ENCODE measurements at places on chromosomes 4 and X.

- no peak for DNase-seq
Measured at GRCh38 chrX:152915541-152916241, 17.8 kb downstream of the ZNF185 start.

DNA sequence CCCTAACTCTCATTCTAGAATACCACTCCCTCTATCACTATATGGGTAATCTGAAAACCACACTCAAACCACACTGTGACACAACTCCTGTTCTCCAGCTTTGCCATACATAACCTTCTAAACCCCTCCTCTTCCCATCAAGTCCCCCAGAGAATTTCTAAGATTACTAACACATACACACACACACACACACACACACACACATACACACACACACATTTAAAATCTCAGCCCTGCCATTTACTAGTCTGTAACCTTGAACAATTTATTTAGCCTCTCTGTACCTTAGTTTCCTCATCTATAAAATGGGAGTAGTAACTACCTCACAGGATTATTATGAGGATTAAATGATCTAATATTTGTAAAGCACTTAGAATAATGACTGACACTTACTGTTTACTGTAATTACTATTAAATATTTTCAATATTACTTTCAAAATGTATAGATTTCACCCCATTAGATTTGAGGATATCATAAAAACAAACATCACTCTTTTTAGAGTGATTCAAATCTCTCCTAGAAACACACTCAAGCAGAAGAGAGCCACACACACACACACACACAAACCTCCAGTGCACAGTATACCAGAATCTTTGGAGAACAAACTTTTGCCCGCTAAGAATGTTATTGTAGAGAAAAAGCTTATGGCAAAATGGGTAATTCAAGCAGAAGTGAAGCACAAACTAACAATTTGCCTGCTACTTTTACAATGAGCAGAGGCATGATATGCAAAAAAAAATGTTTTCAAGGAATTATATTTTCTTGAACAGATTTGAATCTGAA, 3.8 kb downstream of the ANKRD50 start:
- DNase-seq: no peak

- no peak for DNase-seq
Measured at GRCh38 chr4:94634271-94634670, 123.5 kb upstream of the BMPR1B start.

DNA sequence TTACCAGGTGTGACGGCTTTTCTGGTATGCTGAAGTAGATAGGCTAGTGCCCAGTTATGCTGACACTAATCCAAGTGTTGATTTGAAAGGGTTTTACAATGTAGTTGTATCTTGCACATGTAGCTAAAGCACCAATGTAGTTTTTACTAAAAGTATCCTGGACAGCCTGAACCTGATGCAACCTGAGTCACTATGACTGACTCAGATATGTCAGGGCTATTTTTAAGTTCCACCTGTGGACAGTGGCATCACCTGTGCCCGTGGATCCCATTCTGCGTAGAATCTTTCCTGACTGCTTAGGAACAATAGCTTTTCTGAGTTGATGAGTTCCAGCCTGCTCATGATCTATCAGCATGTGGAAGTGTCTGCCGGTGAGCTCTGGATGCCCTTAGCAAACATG, 58.1 kb downstream of the CCNG2 start:
- no peak for DNase-seq

DNA sequence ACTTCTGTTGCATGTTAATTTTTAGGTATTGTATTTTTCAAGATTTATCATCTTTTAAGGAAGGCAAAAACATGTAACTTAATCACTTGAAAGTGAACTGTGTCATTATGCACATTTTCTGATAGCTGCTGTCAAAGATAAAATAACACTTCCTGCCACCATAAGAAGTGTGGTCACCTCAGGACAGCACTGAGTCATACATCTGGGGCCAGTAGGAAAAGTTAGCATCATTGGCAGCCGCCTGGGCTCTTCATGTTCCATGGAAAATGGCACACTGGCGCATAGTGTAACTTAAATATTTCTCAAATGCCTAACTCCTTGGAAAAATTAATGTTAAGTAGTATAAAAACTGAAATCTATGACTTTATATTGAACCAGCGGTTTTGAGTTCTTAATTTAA, 24.2 kb downstream of the CNKSR2 start:
- DNase-seq: no peak

DNA sequence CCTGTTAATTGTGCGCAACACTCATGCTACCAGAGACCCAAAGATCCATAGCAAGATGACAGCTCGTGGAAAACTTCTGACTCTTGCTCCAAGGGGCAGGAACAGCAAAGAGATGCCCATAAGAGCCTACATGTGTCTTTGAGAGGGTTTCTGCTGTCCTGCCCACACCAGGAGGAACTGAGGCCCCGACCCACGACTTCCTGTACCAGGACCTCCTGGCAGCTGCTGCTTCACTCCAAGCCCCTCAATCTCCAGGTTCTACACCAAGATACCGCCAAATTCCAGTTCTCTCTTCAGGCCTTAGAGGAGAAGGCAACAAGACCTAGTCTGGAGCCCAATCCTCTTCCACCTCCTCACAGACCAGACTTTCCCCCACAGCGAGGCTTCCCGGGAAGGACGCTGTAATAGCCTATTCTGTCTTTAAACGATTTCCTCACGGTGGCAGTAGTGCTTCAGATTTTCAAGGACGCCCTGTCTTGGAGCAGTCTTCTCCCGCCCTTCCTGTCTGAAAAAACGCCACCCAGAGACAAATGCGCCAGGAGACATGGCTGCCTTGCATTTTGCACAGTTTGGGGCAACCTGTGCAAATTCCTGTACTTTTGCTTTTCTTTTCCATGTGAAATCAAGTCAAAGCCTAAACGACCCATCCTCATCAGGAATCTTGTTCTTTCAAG, 230.2 kb upstream of the STK26 start:
- peak; percentile 87 for DNase-seq

- DNase-seq: peak; percentile 83
Measured at GRCh38 chr4:2934077-2934812, 29.0 kb downstream of the NOP14 start.

- DNase-seq: no peak
Measured at GRCh38 chr4:113603911-113604310, 157.6 kb downstream of the CAMK2D start.

- DNase-seq: no peak
Measured at GRCh38 chr4:7425124-7425523, 9.6 kb downstream of the PSAPL1 start.

DNA sequence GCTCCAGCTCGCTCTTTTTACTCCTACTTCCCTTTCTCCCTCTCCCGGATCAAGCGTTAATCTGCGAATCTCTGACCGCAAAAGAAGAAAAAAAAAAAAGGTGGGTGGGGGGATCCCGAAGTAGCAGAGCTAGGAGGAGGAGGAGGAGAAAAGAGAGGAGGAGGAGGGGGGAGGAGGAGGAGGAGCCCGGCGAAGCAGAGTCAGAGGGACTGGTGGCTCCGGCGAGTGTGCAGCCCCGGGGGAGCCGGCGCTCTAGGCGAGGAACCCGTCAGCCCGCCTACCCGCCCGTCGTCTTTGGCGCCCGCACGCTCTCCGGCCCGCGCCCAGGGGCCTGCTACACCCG, at the start of gene NHSL2:
NHSL2 (plus strand) TSS at position 203 of the 343 bp plus-strand sequence.
- peak; percentile 76 for DNase-seq

DNA sequence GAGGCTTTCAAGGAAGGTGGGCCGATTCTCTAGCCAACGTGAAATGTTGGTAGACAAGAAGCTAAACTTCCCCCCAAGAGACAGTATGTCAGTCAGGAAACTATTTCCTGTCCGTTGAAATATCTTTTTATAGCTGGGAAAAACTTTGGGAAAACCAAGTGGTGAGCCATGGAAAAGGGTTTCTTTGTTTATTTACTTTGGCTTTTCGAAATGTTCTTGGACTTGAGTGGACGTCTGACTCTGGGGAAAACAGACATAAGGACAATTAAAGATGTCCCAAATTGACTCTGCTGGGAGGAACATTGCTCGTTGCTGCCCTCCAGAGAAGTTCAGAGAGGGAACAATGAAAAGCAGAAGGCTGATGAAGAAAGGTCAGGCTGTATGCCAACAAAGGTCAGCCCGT, 295.4 kb downstream of the RAPGEF2 start:
- peak; percentile 39 for DNase-seq

- DNase-seq: no peak
Measured at GRCh38 chrX:144616317-144616716, 631.0 kb upstream of the SPANXN1 start.

GRCh38 chr4:111630705-111631104, 514.5 kb upstream of the FAM241A start:
- no peak for DNase-seq

DNA sequence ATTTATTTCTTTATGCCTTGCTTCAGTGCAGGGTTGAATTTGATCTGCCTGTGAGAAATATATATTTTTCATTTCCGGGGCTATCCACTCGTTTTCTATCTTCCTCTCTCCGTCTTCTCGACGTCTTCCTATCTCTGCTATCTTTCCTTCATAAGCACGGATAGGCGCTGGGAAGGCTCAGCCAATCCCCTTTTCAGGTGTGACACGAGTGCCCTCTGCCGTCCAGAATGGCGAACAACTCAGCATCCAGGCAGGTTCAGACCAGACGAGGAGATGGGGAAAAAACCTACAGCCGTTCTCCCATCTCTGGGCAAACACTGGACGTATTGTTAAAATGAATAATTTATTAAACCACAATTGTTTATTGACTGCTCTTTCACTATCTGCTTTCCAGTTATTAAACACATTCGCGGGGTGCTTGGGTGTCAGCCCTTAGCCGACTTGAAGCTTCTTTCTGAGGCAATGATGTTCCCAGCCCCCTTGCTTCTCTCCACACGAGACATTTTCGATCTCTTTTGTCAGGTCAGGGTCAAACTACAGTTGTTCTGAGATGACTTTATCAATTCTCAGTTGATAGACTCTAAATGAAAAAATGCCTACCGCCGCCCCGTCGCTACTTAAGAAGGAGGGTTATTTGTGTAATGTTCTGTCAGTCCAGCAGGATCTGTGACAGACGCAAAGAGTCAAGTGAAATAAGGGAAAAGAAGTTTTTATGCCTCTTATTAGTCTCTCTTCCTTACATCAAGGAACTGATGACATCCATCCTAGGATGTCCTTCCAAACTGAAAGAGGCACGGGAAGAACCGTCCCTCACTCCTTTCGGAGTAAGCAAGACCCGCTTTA, 96.3 kb upstream of the NOCT start:
- DNase-seq: peak; percentile 74

- no peak for DNase-seq
Measured at GRCh38 chr4:66565801-66566200, 895.5 kb upstream of the EPHA5 start.

GRCh38 chrX:123169247-123169901, 14.7 kb upstream of the GRIA3 start:
- DNase-seq: no peak

All from right cardiac atrium (tissue), 5 donors.